Uterus (tissue), 4 donors: ENCODE measurements at places on chromosomes 3 and 15.

- no peaks in the 10 kb centered on the region for H3K27me3 ChIP-seq
- H3K36me3 ChIP-seq: no peaks in the 10 kb centered on the region
- no peak overlapping the region for H3K4me3 ChIP-seq
- no peak overlapping the region for H3K27ac ChIP-seq
- no peaks in the 10 kb centered on the region for H3K4me1 ChIP-seq
Observed at GRCh38 chr15:96593735-96594134, 263.2 kb downstream of the NR2F2 start.

DNA sequence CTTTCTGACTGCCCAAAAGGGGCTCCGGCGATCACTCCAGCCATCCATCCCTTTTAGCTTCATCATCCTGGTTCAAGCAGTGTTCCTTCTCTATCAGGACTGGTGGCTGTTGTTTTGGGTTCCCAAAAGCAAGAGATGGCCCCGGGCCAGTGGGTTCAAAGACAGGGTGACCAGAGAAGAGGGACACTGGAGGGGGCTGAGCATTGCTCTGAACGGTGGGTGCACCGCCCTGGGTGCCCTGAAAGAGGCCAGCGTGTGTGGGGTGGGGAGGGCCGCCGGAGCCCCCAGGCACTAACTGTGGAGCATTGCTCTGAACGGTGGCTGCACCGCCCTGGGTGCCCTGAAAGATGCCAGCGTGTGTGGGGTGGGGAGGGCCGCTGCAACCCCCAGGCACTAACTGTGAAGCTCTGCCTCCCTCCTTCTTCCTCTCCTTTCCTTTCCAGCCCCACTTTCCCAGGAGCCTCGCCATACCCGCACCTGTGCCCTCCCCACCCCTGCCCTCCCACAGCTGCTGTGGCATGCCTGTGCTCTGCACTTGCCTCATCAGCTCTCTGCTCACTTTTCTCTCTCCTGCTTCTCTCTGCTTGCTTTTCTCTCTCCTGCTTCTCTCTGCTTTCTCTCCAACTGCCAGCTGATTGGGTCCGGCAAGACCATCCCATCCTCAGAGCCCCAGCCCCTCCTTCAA lies 37.4 kb upstream of the OR4F6 start:
- H3K4me1 ChIP-seq: no peaks in the 10 kb centered on the region
- DNase-seq: no peak
- H3K36me3 ChIP-seq: no peaks in the 10 kb centered on the region

- no peak overlapping the region for H3K4me3 ChIP-seq
- no peak overlapping the region for H3K27ac ChIP-seq
- DNase-seq: no peak
- H3K4me1 ChIP-seq: no peaks in the 10 kb centered on the region
- no peaks in the 10 kb centered on the region for H3K27me3 ChIP-seq
Observed at GRCh38 chr3:125959317-125960065, 9.5 kb upstream of the ROPN1B start.

DNA sequence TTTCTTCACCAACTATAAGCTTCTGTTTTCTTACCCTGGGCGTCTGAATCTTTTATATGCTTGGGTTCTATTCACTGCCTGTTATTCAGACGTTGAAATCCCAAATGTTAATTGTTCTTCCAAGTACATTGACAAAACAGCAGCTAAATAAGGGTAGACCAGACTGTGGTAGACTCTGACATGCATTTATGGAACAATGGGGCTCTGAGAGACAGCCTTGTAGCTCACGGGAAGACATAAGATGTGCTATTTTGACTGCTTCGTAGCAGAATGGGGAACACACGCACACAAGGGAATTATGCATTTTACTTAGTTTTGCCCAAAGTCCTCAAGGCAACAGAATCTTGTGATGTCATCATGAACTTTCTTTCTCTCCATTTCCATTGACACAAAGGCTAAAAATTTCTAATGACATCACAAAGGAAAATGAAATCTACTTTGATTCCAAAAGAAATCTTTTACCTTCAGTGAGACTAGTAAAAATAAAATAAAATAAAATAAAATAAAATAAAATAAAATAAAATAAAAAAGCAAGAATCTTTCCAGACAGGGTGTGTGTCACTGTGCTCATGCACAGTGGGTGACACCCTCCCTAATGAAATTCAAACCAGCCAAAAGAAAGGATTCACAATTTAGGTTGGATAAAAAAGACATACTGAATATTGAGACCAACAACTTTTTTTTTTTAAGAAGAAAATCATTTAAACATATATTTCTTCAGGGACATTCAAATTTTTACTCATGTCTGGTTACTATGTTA lies 346.6 kb downstream of the ZBTB20 start:
- no peaks in the 10 kb centered on the region for H3K27me3 ChIP-seq
- H3K36me3 ChIP-seq: no peaks in the 10 kb centered on the region
- no peaks in the 10 kb centered on the region for H3K4me1 ChIP-seq
- H3K27ac ChIP-seq: no peak overlapping the region
- no peak overlapping the region for H3K4me3 ChIP-seq

DNA sequence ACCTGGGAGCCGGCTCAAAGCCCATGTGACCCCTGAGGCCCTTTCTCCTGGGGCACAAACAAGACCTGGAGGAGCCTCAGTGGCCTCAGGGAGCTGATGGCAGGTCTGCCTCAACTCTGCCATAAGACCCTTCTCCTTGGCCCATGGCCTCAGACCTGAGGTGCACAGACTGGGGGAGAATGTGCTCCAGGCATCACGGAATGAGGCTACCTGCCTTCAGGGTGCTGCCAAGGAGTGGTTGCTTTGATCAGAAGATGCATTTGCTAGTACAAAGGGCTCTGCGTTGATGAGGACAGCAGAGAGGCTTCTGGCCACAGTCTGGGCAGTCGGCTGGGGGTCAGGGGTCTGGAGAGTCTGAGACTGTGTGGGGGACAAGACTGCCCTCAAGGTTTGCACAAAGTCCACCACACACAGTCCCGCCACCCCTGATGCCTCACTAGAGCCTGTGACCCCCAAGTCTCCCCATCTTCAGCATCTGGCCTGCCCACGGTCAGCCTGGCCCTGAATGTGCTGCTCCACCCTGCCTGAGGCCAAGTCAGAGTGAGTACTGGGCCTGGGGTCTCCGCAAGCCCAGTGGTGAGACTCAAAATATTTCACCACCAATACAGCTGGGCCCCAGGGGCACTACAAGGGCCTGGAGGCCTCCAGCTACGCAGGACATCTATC lies 26.6 kb downstream of the ALDH1L1 start:
- no peak overlapping the region for H3K27ac ChIP-seq
- H3K4me3 ChIP-seq: no peak overlapping the region
- no peaks in the 10 kb centered on the region for H3K4me1 ChIP-seq
- H3K36me3 ChIP-seq: no peaks in the 10 kb centered on the region

GRCh38 chr3:100641471-100642032 lies 32.2 kb downstream of the ADGRG7 start:
- no peaks in the 10 kb centered on the region for H3K27me3 ChIP-seq
- no peak overlapping the region for H3K27ac ChIP-seq
- H3K4me3 ChIP-seq: no peak overlapping the region
- H3K36me3 ChIP-seq: no peaks in the 10 kb centered on the region
- DNase-seq: no peak

- no peaks in the 10 kb centered on the region for H3K36me3 ChIP-seq
- no peaks in the 10 kb centered on the region for H3K4me1 ChIP-seq
- H3K27ac ChIP-seq: no peak overlapping the region
- H3K27me3 ChIP-seq: no peaks in the 10 kb centered on the region
Observed at GRCh38 chr3:32948625-32949445, 2.6 kb upstream of the CCR4 start.
